Hair follicle dermal papilla cell (primary cell): ENCODE measurements at places on chromosomes 5 and 9. TPM values are rescaled to one million over a fixed set of nuclear protein-coding genes. Genes with fewer than 3 reads are reported as not detected.

Gene IL4
- not detected in 2 replicates for total RNA-seq

Gene SPINK13
- total RNA-seq: not detected in 2 replicates

Gene PITX1
- total RNA-seq: 0.81 and 1.6 TPM in 2 replicates

Gene CCL28
- total RNA-seq: 6.0 and 6.7 TPM in 2 replicates

Gene NUTM2G
- not detected in 2 replicates for total RNA-seq

Gene SLC23A1
- total RNA-seq: not detected in 2 replicates

Gene SPINK4
- not detected in 2 replicates for total RNA-seq

Gene ARHGAP26
- total RNA-seq: 23.3 and 36.5 TPM in 2 replicates

Gene EGFL7
- total RNA-seq: 4.5 and 8.1 TPM in 2 replicates

Gene SLC36A3
- not detected in 2 replicates for total RNA-seq

Gene PRRX2
- 76.4 and 92.7 TPM in 2 replicates for total RNA-seq

Gene SV2C
- total RNA-seq: not detected in 2 replicates

Gene GIN1
- total RNA-seq: 5.2 and 6.6 TPM in 2 replicates
